SK-N-DZ (cell line): ENCODE measurements at places on chromosomes 12 and 14.

GRCh38 chr14:77865455-77865854, 65.5 kb downstream of the ADCK1 start:
- DNase-seq, result no peak

GRCh38 chr12:75271576-75271975, 58.5 kb downstream of the CAPS2 start:
- DNase-seq, result no peak

GRCh38 chr14:89175881-89176799, 240.9 kb downstream of the FOXN3 start:
- DNase-seq, result no peak

GRCh38 chr14:93976477-93977057, at the start of gene ASB2:
Gene ASB2, minus strand, starts transcription at chr14:93976570. Its CDS starts 12,031 bp downstream, at chr14:93964539.
- peak; percentile 32 for DNase-seq
